ENCODE measurements at places on chromosomes 7 and 10.

DNA sequence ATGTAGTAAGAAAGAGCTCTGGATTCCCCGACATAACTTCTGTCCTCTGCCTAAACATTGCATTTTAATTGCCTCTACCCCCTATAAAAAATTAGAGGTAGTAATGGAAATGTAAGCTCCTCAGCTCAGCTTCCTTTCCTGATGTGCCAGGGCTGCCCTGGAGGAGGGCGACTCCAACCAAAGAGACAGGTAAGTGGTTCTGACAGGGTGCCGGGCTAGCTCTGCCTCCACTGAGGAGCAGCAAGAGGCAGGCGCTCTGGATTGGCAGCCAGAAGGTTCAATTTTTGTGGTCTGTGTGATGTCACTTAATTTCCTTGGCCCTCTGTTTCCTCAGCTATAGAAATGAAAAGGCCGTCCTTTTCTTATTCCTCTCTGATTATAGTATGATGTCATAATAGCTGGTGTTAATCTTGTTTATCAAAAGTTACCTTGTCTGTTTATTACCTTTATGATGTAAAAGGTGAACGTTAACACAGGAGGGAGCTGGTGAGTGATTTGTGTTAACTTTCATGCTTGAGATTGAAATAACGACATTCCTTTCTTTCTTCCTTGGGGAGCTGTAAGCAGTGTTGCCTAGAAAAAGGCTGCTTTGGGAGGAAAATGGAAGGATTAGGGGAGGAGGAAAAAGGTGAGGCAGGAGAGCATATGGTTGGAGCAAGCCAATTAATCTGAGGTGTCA, 51.8 kb downstream of the ANLN start:
- DNase-seq = no peak

DNA sequence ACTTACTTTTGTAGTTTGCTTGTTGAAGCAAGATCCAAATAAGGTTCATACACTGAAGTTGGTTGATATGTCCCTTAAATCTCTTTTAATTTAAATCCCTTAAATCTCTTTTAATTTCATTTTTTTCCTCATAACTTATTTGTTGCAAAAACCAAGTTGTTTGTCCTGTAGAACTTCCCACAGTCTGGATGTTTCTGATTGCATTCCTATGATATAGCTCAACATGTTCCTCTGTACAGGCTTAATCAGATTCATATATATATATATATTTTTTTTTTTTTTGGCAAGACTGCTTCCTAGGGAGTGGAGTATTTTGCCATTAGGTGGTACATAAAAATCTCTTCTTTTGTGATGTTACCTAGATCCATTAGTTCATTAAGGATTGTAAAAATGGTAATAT, 174.9 kb upstream of the MKLN1 start:
- no peak for DNase-seq

DNA sequence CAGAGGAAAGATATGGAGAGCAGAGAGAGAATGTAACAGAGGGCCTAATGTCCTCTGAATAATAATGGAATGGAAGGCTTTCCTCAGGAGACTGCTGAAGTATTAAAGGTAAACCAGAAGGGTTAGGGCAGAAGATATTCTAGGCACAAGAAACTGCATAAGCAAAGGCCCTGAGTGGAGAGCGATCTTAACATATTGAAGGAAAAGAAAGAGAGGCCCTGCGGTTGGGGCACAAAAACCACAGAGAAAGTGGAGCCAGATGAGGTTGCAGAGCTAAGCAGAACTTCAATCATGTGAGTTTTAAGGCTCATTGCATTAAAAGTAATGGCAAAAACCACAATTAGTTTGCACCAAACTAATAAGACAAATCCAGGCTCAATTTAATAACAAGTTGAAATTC, 115.8 kb upstream of the VSTM2A start:
- DNase-seq = no peak

DNA sequence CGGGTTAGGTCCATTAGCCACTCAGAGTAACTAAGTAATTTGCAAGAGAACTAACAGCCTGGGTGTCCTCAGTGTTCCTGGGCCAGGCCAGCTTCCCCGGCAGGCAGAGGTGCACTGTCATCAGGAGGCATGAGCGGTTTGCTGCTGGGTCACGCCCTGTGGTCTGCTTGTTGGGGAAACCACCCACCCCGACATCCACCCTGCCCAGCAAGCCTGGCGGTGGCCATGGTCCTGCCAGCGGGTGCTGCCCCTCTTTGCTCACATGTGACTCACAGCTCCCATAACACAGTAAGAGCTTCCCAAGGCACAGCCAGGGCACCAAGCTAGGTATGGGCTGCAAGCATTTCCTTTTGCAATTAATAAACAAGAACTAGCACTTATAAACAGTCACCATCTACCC, 75.9 kb downstream of the RGS10 start:
- DNase-seq = no peak

DNA sequence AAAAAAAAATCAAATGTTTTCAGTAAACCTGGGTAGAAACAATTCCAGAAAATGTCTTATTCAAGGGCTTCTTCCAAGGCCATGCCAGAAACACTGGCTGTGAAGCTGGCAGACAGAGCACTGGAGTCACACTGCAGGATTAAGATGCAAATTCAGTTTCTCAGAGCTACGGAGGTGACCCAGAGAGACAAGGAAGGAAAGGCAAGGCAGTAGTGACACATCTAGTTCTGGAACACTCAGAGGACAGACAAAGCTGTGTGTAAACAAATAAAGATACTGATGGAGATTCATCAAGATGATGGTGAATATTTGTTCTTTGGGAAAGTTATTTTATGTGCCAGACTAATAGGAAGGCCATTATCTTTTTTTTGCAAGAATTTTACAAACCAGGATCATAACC, 608.3 kb upstream of the C7orf33 start:
- DNase-seq = no peak

DNA sequence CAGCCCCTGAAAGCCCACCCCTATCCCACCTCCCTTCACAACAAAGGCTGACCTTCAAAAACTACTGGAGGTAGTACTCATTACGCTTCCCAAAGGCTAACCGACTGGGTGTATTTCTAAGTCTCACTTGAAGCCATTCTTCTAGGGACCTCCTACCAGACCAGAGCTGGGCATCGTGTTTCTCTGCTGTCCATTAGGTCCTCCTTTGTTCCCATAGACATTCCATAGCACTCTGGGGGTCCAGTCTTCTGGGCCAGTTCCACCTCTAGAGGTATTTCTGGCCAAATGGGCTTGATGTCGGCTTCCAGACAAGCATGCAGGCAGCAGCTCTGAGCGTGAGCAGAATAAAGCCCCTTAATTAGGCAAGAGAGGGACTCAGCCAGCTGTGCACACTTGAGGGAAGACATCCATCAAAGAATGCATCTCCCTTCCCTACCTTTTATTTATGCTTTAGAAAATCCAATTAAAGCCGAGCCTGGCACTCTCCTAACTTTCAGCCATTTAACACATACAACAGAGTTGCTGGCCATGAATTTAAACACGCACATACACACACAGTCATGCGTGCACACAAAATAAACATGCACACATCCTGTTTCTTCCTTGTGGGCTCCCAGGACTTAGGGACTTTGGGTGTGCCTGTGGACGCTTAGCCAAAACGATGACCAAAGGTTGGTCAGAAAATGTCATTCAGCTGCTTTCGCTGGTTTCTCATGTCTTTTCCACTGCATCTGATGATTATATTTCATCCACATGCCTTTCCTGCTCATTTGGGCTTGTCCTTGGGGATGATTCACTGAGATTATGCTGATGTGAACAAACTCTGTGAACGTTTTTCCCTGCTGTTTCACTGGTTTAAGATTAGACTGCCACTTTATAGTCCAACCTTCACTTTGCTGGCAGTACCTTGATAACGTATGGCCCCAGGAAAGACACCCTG, 362.0 kb upstream of the NFE2L3 start:
- DNase-seq = no peak

- no peak for DNase-seq
Measured at GRCh38 chr7:84549409-84549808, 354.8 kb upstream of the SEMA3A start.

DNA sequence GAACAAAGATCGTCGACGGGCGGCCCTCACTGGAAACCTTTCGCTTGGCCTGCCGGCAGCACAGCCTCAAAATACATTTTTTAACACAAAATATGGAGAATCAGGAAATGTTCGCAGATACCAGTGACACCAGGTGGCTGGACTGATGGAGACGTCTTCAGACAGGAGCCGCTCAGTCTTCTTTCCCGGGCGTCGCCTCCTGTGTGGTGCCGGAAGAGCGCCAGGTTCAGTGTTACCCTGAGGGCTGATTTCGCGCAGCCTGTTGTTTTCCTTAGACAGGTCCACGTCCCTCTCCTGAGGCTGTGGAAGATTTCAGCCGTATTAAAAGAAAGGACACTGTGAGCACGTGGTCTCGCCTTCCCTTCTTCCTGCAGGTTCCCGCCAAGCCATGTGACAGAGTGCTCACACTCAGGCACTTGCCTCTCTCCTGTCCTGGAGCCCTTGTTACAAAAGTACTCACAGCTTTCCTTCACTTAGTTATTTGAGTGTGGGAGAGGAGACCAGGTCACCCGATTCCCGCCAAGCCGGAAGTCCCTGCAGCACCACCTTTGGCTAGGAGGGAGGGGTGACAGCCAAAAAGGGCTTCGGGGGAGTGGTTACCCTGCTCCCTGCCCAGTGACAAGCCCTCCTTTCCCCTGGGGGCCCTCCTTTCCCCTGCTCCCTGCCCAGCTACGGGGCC, 21.7 kb upstream of the PWWP2B start:
- DNase-seq = no peak

GRCh38 chr7:28536259-28536658, 123.9 kb downstream of the CREB5 start:
- peak; percentile 30 for DNase-seq

DNA sequence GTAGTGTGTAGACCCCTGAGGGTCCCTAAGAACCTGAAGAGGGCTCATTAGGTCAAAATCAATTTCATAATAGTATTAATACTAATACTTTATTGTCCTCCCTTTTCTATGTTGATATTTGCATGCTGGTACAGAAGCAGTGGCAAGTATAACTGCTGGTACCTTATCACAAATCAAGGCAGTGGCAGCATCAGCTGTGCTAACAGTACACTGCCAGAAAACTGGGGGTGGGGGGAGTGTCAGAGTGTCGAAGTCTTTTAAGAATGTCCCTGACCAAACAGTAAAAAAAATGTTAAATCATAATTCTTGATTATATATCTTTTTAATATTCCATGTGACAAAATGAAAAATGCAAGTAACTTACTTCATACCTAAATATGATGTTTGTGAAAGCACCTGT, 716.9 kb downstream of the MAGI2 start:
- no peak for DNase-seq

- no peak for DNase-seq
Measured at GRCh38 chr10:128642023-128642422, 515.8 kb upstream of the MKI67 start.

- DNase-seq = peak; percentile 45
Measured at GRCh38 chr10:116287906-116288501, 15.0 kb upstream of the GFRA1 start.

- no peak for DNase-seq
Measured at GRCh38 chr10:18325889-18326531, 185.8 kb downstream of the CACNB2 start.

DNA sequence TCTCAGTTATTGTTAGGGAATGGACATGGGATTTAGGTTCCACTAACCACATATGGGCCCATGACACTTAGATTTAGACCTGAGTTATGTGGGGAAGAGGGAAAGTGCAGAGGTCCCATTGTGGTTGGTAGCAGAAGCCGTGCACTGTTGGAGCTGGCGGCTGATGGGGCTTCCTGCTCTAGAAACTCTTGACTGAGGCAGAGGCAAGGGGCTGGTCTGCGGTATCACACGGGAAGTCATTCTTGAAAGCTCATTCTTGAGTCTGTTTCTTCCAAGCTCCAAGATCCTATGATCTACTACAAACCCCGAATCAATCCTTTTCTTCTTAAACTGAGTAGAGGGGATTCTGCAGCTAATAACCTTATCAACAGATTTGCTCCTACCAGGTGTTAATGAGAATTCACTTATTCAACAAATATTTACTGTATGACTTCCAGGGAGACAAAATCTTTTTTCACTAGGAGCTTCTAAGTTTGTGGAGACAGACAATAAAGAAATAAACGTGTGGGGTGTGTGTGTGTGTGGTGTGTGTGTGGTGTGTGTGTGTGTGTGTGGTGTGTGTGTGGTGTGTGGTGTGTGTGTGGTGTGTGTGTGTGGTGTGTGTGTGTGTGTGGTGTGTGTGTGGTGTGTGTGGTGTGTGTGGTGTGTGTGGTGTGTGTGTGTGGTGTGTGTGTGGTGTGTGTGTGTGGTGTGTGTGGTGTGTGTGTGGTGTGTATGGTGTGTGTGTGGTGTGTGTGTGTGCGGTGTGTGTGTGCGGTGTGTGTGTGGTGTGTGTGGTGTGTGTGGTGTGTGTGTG, 57.1 kb downstream of the AOC1 start:
- DNase-seq = no peak

All from nephron progenitor cell (in vitro differentiated cells).